ENCODE measurements at places on chromosomes 4 and X.
A peak's percentile ranks its signal among the peaks of the same experiment; 100 is the strongest.

GRCh38 chr4:89491761-89492160, 184.2 kb upstream of the GPRIN3 start:
- no peak for DNase-seq

- DNase-seq: no peak
Observed at GRCh38 chr4:94936854-94937253, 179.1 kb downstream of the BMPR1B start.

GRCh38 chr4:7195141-7195515, 2.8 kb downstream of the SORCS2 start:
- no peak for DNase-seq

DNA sequence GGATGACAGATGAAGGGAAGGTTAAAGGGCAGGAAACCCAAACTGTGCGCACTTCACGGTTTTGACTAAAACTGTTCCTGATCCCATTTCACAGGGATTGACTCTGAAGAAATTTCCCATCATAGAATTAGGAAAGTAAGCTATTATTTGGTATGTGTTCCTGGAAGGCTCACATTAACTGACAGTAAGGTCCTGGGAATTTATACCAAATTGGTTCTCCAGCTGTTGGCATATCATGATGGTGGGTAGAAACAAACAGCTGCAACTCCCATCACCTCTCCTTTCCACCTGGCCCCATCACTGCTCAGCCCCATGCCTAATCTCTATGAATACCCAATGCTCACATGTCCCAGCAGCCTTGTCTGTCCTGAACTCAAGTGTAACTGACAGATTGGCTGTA, 121.2 kb downstream of the GPC3 start:
- DNase-seq: no peak

- DNase-seq: no peak
Observed at GRCh38 chr4:23455456-23456158, 434.2 kb downstream of the PPARGC1A start.

DNA sequence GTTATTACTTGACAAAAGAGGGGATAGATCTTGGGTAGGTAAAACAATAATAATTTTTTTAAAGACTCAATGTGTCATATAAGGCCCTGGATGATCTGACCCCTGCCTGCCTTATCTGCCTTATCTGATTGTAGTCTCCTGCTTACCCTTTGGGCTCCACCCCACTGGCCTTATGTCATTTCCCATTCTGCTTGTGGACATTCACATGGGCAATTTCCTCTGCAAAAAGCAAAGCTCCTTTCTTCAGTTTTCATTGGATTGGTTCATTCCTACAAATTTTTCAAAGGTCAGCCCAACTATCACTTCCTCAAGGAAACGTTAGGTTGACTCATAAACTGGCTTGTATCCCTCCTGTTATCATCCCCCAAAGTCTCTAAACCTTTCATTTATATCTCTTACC, 15.7 kb upstream of the TET2 start:
- peak; percentile 63 for DNase-seq

DNA sequence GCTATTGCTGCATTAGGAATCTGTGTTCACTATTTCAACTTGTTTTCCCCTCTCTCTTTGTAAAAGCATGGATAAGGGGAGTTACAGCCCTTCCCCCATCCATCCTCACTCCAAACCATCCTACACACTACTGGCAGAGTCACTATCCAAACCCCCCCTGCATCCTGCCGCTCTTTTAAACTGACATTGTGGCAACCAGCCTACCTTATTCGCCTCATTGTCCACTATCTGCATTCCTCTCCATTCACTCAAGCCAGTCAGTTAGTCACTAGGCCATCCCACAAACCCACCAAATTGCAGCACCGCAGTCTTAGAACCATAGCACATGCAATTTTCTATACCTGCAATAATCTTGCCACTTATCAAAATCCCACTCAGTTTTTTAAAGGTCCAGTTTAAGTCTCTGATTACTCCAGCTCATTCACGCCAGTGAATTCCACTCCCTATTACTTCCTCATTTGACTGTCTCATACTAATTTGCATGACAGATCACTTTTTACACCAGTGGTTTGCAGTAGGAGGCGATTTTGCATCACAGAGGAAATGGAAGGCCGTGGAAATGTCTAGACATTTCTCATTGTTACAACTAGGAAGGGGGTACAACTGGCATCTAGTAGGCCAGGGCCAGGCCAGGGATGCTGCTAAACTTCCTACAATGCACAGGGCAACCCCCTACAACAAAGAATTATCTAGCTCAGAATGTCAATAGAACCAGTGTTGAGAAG, 181.8 kb downstream of the HS6ST2 start:
- peak; percentile 56 for DNase-seq

DNA sequence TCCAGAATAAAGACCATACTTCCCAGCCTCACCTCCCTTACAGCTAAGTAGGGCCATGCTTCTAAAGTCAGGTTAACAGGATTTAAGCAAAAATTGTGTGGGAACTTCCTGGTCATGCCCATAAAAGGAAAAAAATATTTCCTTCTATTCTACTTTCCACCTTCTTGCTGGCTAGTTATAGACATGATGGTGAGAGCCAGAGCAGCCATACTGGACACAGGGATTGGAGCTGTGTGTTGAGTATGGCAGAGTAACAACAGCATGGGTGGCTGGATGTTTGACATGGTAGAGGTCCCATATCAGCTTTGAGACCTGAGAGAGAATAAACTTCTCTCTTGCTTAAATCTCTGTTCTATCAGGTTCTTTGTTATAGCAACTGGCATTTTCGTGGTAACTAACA, 15.1 kb upstream of the CBR4 start:
- no peak for DNase-seq

DNA sequence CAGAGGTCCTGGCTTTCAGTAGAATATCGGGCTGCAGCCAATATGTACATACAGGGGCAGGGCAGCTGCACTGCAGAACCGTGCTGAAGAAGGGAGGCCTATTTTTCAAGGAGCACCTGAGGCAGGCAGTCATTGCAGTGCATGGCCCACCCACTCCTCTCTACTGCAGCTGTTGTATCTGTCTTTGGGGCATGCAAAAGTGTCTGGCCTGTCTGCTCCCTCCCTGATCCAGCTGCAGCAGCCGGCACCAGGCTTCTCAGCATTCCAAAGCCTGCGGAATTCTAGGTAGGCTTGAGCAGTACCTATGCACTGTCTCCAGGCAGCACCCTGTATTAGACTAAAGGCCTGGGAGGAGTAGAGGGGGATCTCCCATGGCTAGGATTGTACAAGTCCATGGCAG, 415.2 kb upstream of the MAGEB16 start:
- DNase-seq: no peak

DNA sequence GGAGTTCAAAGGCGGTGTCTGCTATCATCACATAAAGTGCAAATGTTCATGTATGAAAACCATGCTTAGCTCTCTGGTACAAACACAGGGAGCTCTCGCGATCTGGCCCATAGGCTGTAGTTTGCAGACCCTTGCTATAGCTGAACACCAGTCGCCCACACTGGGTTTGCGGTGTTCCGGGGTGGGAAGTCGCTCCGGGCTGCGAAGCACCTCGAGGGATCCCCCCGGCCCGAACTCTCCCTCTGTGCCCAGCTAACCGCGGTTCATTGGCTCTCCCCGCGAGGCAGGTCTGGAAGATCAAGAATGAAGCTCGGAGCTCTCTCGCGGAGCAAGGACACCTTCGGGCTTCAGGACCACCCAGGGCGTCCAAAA, 341 bp upstream of the PRPS2 start:
- DNase-seq: no peak

- no peak for DNase-seq
Observed at GRCh38 chr4:8007581-8007980, 67.9 kb upstream of the AFAP1 start.

- DNase-seq: no peak
Observed at GRCh38 chr4:134636338-134637051, 434.9 kb upstream of the PABPC4L start.

- DNase-seq: no peak
Observed at GRCh38 chr4:37757121-37757520, 69.4 kb upstream of the PGM2 start.

- DNase-seq: no peak
Observed at GRCh38 chr4:7158991-7159390, 33.3 kb upstream of the SORCS2 start.

- DNase-seq: no peak
Observed at GRCh38 chr4:184420881-184421416, 53.4 kb downstream of the IRF2 start.

GRCh38 chr4:26433556-26433955, 56.7 kb downstream of the CCKAR start:
- no peak for DNase-seq

Data from inflammatory macrophage (primary cell).